Activated naive CD4-positive, alpha-beta T cell (primary cell): ENCODE measurements at places on chromosomes 12 and 14.
A peak's percentile ranks its signal among the peaks of the same experiment; 100 is the strongest.

GRCh38 chr12:94987076-94987669, 16.3 kb downstream of the NDUFA12 start:
- DNase-seq = no peak

DNA sequence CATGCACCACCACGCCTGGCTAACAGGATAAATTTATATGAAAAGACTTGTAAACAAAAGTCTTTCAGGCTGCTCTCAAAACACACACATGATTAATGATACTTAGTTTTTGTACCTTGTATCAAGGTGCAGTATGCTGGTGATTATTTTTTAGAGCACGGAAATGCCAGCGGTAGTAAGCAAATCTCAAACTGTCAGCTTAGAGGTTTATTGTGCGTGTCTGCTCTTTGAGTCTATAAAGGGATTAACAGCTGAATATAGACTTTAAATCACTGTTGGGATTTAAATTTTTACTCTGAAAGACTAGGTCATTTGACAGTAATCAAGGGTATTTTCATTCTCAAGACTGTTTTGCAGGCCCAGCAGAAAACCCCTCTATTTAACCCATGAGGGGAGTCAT, 50.5 kb downstream of the PLEKHA5 start:
- no peak for DNase-seq

GRCh38 chr12:15206338-15206737, 14.9 kb downstream of the RERG start:
- DNase-seq = no peak

GRCh38 chr14:104721505-104722431, 2.3 kb upstream of the ADSS1 start:
- no peak for DNase-seq

- DNase-seq = no peak
These were observed 1.9 kb upstream of the BCL11B start for GRCh38 chr14:99273766-99274345.

GRCh38 chr12:114752217-114752616, 68.2 kb upstream of the TBX3 start:
- DNase-seq = no peak

GRCh38 chr12:12977231-12977630, 22.8 kb downstream of the HEBP1 start:
- no peak for DNase-seq

DNA sequence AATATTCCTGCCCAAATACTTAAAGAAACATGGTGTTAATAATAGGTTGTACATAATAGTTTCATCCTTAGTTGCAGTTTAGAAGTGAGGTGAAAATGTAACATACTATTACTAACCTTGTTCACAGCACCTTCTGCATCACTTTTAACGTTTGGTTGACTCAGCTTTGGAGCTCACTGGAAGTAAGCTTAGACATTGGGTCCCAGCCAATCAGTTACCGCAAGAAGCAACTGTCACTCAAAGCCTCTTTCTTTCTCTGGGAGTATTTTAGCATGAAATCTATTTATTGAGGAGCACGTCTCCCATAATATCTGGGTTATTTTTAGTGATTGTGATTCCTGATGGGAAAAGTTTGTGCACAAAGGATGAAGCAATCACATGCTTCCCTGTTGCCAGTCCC, 472.6 kb downstream of the SNAPC1 start:
- DNase-seq = no peak

GRCh38 chr14:31530136-31530535, 31.1 kb upstream of the NUBPL start:
- DNase-seq = no peak

- DNase-seq = no peak
These were observed 35.7 kb downstream of the SIX6 start for GRCh38 chr14:60544659-60545058.

DNA sequence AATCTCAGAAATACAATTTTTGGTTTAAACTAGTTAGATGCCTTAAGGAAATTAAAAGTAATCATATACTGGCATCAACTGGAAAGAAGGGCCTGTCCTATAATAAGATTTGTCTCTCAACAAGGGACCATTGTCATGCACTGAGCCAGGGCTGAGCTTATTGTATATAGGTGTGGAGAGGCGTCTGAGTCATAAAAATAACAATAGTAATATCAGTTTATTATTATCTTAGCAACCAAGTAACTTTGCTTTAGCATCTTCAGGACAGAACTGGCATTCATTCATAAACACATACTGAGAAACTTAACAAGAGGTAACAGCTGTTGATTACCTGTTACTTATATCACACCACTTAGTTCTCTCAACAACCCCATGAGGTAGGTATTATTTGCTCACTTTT, 7.1 kb downstream of the KRT75 start:
- no peak for DNase-seq

GRCh38 chr12:117064596-117064995, 34.6 kb downstream of the TESC start:
- DNase-seq = no peak

DNA sequence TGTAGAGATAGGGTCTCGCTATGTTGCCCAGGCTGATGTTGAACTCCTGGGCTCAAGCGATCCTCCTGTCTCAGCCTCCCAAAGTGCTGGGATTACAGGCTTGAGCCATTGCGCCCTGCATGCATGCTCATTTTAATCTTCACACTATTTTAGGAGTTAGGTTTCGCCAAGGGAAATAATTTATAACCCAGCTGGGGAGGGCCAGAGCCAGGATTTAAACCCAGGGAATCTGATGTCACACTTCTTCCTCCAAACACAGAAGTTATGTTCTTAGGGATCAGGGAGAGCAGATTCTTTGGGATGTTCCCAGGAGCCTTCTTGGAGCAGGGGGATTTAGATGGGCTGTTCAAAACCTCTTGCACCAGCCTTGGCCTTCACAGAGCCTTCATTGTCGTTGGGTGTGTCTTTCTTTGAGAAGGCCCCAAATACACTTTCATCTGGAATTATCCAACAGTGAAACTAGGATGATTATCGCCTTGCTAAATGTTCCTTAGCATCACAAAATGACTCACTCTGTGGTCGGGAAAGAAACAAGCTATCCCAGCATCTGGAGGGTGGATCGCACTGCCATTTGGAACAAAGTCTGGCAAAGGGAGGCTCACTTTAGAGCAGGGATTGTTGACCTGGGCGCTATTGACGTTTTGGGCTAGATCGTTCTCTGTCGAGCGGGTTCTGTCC, 8.2 kb upstream of the PPP1CC start:
- DNase-seq = no peak

DNA sequence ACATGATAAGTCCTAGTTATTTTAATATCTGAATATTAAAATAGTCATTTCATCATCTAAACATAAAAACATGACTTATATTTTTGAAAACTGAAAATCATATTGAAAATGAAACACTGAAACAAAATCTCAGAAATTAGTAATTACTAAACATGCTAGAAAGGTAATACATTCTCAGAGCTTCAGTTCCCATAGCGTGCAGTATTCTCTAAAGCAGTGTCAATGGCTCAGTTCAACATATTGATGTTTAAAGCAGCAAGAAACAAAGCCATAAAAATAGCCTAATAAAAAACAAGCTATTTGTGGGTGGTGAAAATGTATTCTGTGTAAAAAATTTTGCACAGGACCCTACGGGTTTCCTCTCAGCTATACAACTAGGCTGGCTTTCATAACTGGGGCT, 1337.4 kb downstream of the FSCB start:
- DNase-seq = no peak

GRCh38 chr14:39154594-39155189, 15.4 kb downstream of the TRAPPC6B start:
- DNase-seq = no peak

GRCh38 chr14:23034498-23035302, at the start of gene PSMB5:
Gene PSMB5, minus strand, starts transcription at chr14:23034900. Its CDS starts 19 bp downstream, at chr14:23034881.
- no peak for DNase-seq

DNA sequence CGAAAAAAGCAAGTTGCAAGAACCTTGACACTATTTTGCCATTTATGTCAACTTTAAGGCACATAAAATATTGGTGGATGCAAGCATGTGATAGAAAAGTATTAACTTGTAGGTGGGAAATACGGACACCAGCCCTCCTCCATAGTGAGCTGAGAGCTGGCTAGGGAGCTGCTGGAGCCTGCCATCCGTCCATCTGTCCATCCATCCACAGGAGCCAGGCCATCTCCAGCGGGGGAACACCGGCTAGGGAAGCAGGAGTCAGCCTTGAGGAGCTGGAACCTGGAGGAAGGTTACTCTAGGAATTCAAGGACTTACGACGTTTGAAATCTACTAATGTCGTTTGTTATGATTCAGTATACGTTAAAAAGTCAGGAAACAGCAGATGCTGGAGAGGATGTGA, 120.7 kb upstream of the C14orf180 start:
- DNase-seq = no peak

DNA sequence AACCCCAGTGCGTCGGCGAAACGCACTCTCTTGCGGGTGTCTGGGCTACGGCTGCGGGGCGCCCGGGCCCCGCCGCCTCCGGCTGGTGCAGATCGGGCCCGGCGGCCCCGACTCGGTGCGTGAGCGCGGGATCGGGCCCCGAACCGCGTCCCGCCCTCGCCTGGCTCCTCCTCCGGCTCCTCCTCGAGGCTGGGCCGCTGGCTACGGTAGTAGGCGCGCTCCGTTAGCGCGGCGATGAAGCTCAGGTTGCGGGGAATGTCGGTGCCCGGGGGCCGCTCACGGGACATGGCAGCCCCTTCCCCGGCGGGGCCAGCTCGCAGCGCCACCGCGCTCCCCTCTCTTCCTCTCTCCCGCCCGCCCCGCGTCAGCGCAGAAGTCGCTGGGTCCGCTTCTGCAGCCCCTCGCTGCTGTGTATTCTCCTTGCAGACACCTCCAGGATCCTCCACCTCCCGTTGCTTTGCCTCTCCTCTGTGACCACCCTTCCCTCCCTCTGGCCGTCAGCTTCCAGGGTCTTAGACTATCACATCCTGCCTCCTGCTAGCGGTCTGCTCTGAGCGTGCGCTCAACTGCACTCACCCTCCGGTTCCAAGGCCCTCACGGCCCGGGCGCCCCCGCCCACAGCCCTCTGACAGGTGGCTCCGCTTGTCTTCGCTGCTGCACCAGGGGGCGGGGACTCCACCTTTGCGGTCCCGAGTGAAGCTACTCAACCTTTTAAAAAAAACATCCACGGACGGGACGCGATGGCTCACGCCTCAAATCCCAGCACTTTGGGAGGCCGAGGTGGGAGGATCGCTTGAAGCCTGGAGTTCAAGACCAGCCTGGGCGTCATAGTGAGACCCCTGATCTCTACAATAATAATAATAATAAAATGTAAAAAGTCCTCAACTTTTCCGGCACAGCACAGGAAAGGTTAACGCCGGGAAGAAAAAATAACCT, at the start of gene PPP1R3E:
Gene PPP1R3E (minus strand): TSS at position 570 of the 936 bp plus-strand sequence. CDS start 283 bp downstream, at position 287.
- DNase-seq = peak; percentile 72

- DNase-seq = no peak
These were observed 11.5 kb upstream of the LGMN start for GRCh38 chr14:92759679-92760523.

GRCh38 chr12:132873724-132874123, 13.7 kb downstream of the CHFR start:
- DNase-seq = no peak

DNA sequence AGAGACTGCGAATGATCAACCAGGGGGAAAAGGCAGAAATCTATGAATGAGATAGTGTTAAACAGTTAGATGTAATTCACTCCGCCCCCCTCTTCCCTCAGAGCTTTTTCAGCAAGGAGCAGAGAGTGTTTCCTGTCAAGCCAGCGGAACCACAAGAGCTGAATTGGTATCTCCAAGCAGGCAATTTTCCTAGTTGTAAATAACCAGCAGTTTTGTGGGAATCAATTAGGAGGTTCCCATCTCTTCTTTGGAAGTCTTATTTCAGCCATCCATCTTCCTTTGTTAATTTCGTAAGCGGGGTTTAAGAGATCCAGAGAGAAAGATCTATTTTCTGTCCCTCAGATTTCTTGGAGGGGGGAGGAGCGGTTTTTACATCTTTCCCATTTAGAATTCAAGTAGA, 178.0 kb downstream of the FOXN3 start:
- no peak for DNase-seq

DNA sequence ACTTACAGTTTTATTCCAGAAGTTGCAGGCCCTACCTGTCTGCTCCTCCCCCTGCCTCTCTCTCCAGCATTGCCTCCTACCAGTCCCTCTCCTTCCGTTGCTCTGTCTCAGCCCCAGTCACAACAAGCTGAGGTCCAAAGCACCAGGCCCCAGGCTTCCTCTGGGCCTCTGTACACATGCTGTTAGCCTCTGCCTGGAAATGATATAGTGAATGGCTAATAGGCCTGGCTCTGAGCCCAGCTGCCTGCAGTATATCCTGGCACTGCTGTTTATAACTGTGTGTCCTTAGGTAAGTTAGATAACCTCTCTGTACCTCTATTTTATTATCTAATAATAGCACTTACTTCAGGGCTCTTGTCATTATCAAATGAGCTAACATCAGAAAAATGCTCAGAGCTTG, 114.9 kb upstream of the PWP1 start:
- no peak for DNase-seq

GRCh38 chr12:117844114-117844830, 124.5 kb downstream of the KSR2 start:
- DNase-seq = no peak

- no peak for DNase-seq
These were observed 308.0 kb downstream of the ITPR2 start for GRCh38 chr12:26524862-26525465.

DNA sequence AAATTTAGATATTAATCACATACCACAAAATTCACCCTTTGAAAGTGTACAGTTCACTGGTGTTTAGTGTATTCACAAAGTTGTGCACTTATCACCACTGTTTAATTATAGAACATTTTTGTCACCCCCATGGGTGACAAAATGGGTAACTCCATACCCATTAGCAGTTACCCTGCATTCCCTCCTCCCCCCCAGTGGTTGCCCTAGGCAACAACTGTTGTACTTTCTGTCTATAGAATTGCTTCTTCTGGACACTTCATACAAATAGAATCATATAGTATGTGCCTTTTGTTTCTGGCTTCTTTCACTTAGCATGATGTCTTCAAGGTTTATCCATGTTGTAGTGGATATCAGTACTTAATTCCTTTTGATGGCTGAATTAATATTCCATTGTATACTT, 52.7 kb downstream of the FBXO34 start:
- DNase-seq = no peak
